Motor neuron (in vitro differentiated cells): ENCODE measurements at places on chromosomes 5 and 9. TPM values are rescaled to one million over a fixed set of nuclear protein-coding genes. Genes with fewer than 3 reads are reported as not detected.

BTNL8 gene
- total RNA-seq = 0.31 TPM in 1 of 2 replicates, not detected in the other

LECT2 gene
- not detected in 2 replicates for total RNA-seq

- no peak for ATAC-seq
Measured at GRCh38 chr9:71518045-71518827, 250.1 kb downstream of the CEMIP2 start.

DNA sequence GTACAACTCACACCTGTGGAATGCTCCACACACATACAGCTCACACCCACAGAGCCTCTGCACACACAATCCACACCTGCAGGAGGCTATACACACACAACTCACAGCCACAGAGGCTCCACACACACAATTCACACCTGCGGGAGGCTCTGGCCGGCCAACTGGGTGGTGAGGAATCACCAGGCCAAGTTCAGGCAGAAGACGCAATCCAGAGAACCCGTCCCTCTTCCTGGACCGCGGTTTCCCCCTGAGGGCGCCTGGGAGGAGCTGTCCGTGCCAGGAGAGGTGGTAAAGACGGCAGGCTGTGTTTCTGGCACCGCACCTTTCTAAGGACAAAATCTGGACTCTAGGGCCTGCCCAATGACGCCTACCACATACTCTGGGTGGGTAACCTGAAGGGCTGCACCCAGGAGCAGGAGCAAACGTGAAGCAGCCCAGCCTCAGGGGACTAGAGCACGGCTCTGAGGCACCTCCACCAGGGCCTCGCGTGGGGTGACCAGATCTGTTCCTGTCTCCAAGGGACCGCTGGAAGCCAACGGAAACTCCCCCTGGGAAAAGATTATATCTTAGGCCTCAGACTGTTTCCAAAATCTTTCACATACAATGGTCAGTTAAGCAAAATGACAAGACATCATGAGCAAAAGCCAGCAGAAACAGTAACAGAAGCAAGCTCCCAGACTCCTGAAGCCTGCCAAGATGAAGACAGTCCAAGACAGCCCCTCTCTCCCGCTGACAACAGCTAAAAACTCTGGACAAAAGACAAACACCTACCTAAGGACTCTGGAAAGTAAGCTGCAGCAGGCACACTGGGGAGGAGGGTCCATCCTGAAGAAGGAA lies 16.9 kb downstream of the CAMSAP1 start:
- ATAC-seq = no peak

SLC4A9 gene
- total RNA-seq = 0.89 TPM in 1 of 2 replicates, not detected in the other

- ATAC-seq = no peak
Measured at GRCh38 chr9:133374612-133375115, 1.2 kb downstream of the SURF4 start.

- no peak for ATAC-seq
Measured at GRCh38 chr5:78182838-78183237, 111.7 kb downstream of the AP3B1 start.

- ATAC-seq = peak; percentile 78
Measured at GRCh38 chr9:127130661-127131538, 8.5 kb upstream of the ANGPTL2 start.

ZNF622 gene
- 40.2 and 50.6 TPM in 2 replicates for total RNA-seq

PCA3 gene
- total RNA-seq = 0.92 and 2.0 TPM in 2 replicates

- no peak for ATAC-seq
Measured at GRCh38 chr5:16864631-16865131, 71.4 kb downstream of the MYO10 start.

KCNV2 gene
- total RNA-seq = 2.7 and 3.3 TPM in 2 replicates

DNA sequence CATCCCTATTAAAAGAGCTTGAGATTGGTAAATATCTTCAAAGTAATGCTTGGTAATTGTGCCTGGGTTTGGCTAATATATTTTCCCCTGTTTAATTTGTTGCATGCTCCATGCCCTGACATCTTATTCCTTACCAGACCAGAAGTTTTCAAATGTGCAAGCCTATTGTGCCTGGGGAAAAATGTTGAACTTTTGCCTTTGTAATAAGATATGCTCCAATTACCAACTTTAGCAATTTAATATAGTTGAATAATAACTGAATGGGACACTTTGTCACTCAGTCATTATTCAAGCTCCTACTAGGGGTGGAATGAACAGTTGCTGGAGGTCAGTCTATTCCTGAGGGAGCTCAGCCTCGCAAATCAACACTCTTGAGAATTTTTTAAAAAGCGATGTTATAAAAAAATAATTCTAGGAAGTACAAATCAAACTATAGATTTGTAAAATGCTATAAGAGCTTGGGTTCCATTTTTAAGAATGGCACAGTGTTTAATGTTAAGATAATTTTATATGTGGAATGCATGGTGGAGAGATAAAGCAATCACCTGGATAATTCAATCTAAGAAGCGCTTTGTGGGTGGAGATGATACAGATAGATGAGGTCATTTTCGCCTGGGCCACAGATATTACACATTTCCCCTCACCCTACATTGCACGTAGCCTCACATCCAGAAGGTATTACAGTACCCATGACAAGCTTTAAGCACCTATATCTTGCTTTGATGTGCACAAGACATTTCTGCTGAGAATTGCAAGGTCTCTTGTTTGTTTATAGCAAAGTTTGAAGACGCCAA lies 231.8 kb downstream of the PIK3R1 start:
- ATAC-seq = peak; percentile 57

DNA sequence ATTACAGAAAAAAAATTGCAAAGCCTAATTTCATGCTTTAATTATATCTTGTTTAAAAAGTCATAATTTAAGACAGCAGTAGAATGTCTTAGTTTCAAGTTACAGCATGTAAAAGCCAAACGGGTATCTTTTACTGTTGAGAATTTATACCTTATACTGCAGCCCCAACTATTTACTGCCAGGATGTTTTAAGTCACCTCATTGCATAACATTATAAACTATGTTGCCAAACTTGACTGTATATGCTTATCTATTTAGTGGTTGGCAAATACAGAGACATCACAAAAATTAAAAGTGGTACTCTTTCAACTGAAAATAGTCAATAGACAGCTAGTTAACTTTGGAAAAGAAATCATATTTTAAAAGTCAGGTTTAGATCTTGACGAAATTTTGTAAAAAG lies 119.5 kb downstream of the EDIL3 start:
- ATAC-seq = no peak

- no peak for ATAC-seq
Measured at GRCh38 chr9:131800843-131801242, 61.0 kb upstream of the RAPGEF1 start.

PCDHGB2 gene
- total RNA-seq = 0.41 and 0.75 TPM in 2 replicates

GRCh38 chr5:108661590-108662219 lies 86.0 kb upstream of the FER start:
- ATAC-seq = no peak

ARL14EPL gene
- total RNA-seq = 0.26 TPM in 1 of 2 replicates, not detected in the other

GRCh38 chr5:114390431-114390830 lies 28.6 kb downstream of the KCNN2 start:
- ATAC-seq = no peak

DNA sequence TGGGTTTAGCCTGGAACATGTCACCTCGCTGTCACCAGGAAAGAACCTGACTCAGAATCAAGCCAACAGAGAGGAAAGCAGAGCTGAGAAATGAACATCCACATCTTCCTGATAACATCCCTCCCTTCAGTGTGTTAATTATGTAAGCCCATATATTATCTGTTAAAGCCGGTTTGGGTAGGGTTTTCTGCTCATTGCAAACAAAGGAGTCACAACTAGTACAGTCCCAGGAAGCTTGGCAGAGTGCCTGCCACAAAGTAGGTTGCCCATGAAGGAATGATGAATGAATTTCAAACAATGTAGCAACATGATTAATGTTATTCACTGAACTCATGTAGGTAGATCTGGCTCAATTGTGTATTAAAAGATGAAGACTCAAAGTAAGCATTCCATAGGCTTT lies 10.4 kb upstream of the PPARGC1B start:
- ATAC-seq = no peak

SPATA6L gene
- total RNA-seq = 2.5 and 3.3 TPM in 2 replicates

- peak; percentile 59 for ATAC-seq
Measured at GRCh38 chr9:101485924-101486692, 47.5 kb upstream of the RNF20 start.

SLC6A19 gene
- 0.10 and 0.11 TPM in 2 replicates for total RNA-seq

SPATA31D4 gene
- total RNA-seq = 0.58 TPM in 1 of 2 replicates, not detected in the other

DENND1A gene
- total RNA-seq = 13.8 and 15.2 TPM in 2 replicates

TLE1 gene
- 1.8 and 2.8 TPM in 2 replicates for total RNA-seq

CHSY3 gene
- 1.2 and 2.0 TPM in 2 replicates for total RNA-seq

DNA sequence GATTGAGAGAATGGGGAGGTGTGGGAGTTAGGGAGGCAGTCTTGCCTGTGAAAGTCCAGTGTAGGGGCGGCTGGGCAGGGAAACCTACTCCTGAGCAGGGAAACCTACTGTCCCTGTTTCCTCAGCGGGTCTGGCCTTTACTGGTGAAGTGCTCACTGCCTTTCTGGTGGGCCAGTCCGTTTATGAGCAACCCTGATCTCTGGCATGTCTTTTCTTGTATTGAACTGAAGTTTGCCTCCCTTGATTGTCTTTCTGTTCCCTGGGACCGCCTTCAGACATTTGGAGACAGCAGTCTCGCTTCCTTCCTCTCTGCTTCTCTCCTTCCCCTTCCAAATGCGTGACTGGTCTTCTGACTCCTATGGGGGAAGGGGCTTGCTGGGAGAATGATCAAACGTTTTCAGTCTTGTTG lies 2.9 kb downstream of the SNX18 start:
- no peak for ATAC-seq

TCF7 gene
- 19.0 and 20.9 TPM in 2 replicates for total RNA-seq

DNA sequence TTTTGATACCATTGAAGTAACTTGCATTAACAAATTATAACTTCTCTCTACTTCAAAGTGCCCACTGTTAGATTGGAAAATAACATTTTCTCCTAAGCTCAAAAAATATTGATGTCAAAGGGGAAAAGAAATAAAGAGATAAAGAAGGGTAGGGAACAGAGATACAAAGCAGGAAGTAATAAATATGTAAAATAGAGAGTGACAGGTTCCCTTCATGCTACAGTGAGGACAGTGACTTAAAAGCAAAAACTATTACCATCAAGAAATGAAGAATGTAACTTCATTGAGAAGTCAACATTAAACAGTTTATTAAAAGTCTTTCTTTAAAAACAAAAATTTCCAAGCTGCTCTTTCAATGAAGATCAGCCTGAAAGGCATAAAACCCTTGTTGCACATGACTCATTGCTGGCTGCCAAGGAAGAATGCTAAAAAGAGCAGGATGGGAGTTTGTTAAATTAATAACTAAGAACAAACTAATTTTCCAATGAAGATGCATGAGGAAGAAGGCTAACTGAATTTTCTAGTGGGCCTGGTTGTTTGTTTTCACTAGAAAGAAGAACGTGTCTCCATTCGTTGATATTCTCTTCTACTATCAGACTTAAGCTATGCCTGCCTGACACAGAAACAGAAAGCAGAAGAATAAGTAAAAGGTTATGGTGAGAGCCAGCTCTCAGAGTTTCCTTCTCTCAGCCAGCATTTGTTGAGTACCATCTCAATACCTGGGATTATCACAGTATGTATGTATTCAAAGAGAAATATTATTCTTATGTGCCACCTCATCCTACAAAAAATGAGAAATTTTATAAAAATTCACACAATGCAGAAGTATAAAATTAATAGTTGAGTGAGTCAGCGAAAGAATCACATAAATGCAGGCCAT lies 197.8 kb upstream of the NREP start:
- ATAC-seq = no peak

DNA sequence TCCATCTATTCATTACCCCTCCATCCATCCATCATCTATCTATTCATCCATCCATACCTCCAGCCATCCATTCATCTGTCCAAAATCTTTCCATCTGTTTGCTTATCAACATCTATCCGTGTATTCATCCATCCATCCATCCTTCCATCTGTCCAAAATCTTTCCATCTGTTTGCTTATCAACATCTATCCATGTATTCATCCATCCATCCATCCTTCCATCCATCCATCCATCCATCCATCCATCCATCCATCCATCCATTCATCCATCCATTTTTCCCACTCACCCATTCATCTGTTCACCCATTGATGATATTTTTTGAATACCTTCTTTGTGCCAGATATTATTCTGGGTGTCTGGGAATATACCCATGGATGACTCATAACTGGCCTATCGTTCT lies 12.8 kb downstream of the VCAN start:
- no peak for ATAC-seq

PCDH1 gene
- total RNA-seq = 13.0 and 13.1 TPM in 2 replicates

GRCh38 chr5:42377496-42377895 lies 45.7 kb upstream of the GHR start:
- no peak for ATAC-seq

DNA sequence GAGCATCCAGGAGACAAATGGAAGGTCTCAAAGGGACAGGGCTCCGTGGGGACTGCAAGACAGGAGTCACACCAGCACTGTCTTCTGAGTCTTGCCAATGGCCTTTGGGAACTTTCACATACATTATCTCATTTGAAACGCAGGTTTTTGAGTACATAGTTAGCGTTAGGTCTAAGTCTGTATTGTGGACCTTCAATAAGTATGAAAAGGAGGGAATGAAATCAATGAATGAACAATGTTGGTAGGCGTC lies 442 bp upstream of the DCTN4 start:
- ATAC-seq = no peak

SH3TC2 gene
- total RNA-seq = 0.32 and 0.52 TPM in 2 replicates

TLR4 gene
- total RNA-seq = 0.22 and 0.25 TPM in 2 replicates

RRAGA gene
- total RNA-seq = 64.7 and 68.4 TPM in 2 replicates

FAM78A gene
- total RNA-seq = 0.90 and 2.0 TPM in 2 replicates

PCDHB12 gene
- 0.59 and 1.1 TPM in 2 replicates for total RNA-seq

LCN10 gene
- 0.07 TPM in 1 of 2 replicates, not detected in the other for total RNA-seq

DNA sequence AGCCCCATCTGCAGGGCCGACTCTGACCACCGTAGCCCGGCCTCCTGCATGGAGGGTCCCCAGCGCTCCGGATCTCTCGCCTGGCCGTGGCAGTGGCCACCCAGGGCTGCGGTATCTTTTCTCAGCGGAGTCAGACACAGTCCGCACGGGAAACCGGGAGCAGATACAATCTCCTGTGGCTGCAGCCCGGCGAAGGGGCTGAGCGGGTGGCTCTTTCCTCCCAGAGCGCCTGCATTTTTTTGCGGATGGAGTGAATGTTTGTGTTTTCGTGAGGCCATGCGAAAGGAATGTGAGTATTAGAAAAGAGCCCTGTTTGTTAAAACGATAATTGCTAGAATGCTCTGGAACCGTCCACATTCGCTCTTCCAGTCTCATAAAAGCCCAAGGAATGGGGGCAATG lies 53.4 kb upstream of the PTCH1 start:
- ATAC-seq = no peak

- ATAC-seq = no peak
Measured at GRCh38 chr9:121073038-121073437, 1.7 kb upstream of the CNTRL start.

DNA sequence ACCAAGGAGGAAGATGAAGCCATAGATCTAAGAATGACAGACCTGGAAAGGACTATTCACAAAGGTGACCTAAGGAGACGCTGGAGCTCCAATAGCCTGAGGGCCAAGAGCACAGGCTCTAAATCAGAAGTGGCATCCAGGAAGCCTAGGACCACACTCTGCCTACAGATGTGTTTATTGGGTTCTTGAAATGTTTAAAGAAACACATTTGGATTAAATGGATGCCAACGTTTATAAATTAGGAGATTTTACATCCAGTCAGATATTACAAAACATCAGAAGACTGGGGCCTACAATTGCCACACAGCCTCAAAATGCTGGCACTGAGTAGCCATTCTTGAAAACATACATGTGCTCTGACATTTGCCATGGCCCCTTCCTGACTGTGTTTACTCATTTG lies 80.9 kb downstream of the HMHB1 start:
- no peak for ATAC-seq
